H4 (cell line): ENCODE measurements at places on chromosomes 2 and 18.

DNA sequence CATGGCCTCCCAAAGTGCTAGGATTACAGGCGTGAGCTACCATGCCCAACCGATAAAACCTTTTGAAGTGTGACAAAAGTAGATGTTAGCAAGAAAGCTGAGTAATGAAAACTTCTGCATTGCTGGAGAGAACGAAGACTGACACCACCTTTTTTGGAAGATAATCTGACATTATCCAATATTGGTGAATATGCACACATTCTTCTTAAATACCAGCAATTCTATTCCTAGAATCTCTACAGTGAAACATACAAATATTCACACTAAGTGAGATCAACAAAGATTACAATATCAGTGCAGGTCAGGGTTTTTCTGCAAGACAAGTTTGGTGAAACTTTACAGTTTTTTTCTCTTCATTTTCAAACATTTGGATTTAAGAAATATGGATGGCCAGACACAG lies 7.8 kb downstream of the PIAS2 start:
- DNase-seq, result no peak

- peak; percentile 91 for DNase-seq
Observed at GRCh38 chr2:239249776-239250175, 151.0 kb downstream of the HDAC4 start.

GRCh38 chr2:167534443-167534842 lies 646.2 kb downstream of the XIRP2 start:
- DNase-seq, result no peak

DNA sequence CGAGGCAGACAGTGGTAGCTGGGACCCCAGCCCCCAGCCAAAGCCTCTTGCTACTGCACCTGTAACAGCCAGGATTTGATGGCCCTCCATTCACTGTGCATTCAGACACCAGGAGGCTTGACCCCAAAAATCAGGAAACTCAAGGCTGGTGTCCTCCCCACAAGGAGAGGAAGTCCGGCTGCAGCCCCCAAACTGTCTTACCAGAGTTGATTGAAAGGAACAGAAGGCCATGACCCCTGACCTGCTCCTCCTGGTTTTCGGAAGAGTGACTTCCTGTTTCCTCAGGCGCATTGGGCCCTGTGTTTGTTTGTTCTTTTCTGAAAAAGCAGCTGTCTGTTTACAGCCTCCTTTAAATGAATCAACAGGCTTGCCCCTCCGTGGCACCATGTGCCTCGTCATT lies 111.6 kb downstream of the RNF144A start:
- DNase-seq, result no peak

DNA sequence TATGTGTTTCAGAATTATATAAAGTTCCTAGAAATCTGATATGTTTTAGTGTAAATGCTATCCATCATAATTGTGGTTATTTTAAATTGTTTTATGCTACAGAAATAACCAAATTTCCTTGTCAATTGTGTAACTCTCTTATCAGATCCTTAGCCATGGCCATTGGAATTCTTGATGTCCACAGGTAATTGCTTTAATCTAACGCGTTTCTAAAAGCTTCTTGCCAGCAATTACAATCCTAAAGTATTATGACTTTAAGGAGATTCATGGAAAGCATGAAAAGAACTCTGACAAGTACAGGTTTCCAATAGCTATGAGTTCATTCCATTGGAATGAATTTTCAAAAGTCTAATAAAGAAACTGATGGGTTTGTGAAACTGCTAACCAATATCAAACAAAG lies 472.1 kb downstream of the ERBB4 start:
- no peak for DNase-seq

GRCh38 chr2:3956892-3957291 lies 253.5 kb downstream of the DCDC2C start:
- DNase-seq, result no peak

GRCh38 chr2:81181845-81182244 lies 877.3 kb upstream of the LRRTM1 start:
- DNase-seq, result no peak
